ENCODE measurements at places on chromosomes 5 and 9.

DNA sequence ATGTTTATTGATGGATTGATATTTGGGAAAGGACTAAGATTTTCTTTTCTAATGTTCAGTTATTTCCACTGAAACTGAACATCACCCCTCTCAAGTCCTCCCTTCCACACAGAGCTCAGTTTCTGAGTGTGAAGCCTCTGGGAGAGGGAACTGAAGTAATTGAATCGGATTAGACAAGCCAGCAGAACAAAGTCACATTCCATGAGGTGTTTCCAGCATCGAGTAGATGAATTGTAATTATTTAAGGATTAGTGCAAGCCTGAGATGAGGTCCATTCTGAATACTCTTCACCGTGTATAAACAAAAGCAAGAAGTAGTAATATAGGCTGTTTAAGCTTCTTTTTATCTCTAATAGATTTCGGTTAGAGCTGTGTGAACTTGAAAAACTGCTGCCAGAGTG lies 2060.5 kb downstream of the MAT2B start:
- no peak for DNase-seq

- DNase-seq = no peak
These were observed 517.8 kb downstream of the CTNND2 start for GRCh38 chr5:11386398-11386797.

GRCh38 chr9:109918339-109919163 lies 138.6 kb downstream of the PALM2AKAP2 start:
- DNase-seq = no peak

DNA sequence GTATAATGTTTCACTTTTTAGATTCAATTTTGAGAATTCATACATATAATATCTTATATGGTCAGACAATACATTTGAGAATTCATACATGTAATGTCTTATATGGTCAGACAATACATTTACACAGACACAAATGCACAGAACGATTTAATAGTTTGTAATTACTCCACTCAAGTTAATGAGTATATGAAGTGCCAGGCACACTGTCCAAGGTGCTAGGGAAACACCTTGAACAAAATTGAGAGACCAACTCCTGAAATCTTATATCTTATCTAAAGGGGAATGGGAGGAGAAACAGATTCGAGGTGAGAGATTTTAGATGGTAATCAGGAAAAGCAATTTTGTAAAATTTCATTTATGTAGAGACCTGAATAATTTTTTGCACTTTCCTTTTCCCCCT lies 994.7 kb downstream of the CDH12 start:
- DNase-seq = no peak

DNA sequence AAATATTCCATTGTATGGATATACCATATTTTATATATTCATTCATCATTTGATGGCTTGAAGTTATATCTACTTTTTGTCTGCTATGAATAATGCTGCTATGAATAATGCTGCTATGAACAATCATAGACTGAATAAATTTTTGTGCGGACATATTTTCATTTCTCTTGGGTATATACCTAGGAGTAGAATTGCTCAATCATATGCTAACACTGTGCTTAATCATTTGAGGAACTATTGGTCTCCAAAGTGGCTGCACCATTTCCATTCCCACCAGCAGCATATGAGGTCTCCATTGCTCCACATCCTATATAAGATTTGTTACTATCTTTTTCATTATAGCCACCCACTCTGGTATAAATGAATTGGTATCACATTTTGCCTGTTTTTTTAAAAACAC lies 18.3 kb upstream of the TEK start:
- no peak for DNase-seq

DNA sequence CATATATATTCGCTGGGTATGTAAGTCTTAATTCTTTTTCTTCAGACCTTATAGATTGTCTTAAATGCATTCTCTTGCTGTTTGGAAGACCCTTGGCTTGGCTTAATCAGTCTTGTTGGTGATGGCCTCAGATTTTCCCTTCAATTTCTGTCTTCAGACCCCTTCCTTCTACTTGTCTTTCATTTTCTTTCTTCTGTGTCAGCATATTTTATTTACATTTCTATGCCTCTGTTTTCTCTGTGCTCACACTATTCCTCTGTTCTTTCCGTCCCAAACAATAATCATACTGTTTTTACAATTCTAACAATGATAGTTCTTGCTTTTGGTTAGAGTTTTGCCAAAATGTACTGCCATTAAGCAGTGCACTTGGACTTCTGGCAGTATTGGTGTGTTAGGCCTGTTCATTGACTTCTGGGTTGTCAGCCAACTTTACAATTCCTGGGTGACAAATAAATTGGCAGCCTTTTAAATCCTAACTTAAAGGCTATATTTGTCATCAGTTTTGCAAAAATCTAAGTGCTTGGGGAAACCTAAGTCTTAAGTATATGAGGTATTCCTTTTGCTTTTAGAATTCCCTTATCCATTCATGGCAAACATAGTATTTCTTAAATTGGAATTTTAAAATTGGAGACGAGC lies 8.0 kb downstream of the SRFBP1 start:
- no peak for DNase-seq

DNA sequence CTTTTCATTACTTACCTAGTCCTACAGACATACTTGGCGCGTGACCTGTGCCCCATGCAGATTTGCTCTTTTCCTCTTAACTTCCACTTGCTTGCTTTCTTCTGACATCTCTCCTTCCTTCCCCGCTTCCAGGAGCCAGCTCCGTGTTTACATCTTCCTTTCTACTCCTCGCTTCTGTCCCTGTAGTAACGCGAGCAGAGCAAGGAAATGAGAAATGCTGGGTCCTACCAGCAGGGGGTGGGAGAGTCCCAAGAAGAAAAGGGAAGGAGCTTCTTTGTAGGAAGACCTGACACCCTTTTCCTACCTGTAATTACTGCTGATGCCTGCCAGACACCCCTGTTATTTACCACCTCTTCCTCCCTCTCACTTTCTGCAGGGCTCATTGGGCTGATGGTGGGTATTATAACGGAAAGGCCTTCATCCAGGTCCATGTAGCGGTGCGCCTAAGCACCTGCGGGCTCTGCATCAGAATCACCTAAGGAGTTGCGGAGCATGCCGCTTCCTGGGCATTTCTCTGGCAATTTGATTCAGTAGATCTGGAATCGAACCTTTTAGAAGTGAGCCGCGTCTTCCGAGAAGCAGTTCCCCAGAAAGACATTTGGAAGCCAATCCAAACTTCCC lies 1260.8 kb upstream of the WWC1 start:
- DNase-seq = no peak
